ENCODE measurements at places on chromosomes 7 and 10. TPM values are rescaled to one million over a fixed set of nuclear protein-coding genes. Genes with fewer than 3 reads are reported as not detected.

- no peak for DNase-seq
Measured at GRCh38 chr10:115968236-115968635, 304.8 kb downstream of the GFRA1 start.

DNA sequence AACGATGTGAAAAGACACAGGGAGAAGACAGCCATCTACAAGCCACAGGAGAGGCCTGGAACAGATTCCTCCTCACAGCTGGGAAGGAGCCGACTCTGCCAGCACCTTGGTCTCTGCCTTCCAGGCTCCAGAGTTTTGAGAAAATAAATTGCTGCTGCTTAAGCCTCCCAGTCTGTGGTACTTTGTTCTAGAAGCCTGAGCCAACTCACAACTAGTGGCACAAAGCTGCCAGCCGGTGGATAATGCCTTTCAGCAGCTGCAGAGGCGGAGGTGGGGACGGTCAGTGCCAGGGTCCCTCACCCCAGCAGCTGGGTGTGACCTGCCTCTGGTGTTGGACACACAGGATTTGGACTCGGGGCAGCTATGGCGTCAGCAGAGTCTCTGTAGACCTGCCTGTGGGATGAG, 255.4 kb upstream of the PITRM1 start:
- DNase-seq = peak; percentile 67

GRCh38 chr10:73433538-73433867, at the start of gene MSS51:
Gene MSS51 (minus strand): TSS chr10:73433561. CDS start chr10:73428284, 5,277 bp downstream.
- no peak for DNase-seq

DNA sequence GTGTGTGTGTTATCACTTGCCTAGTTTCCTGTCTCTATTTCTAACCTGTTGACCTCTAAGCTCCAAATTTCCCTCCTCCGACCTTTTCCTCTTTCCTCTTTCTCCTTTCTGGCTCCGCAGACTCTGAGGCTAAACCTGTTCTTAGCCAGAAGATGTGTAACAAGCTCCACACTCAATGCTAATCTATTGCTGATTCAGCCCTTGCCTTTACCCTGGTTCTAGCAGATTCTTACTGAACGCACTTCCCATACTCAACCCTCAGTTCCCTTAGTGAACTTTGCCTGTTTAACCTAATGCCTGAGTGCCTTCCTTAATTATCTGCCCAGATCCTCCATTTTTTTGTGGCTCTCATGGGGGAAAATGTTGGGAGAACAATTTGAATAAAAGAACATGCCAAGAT, 30.0 kb upstream of the SGMS1 start:
- no peak for DNase-seq

DNA sequence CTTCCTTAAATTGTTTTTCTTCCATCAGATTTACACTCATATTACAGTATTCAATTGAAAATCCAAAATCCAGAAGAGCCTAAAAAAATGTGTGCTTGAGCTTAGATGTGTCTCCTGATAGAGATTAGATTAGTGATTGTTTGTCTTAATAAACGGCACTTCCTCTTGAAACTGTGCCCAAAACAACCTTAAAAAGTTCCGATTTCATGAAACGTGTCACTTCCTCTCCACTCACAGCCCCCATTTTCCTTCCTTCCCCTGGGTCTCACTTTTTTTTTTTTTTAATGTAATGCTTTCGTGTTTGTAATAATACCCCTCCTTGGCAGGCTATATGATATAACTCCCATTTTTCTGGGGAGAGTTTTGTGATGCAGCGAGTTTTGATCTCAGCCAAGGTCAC, 114.8 kb upstream of the ADO start:
- no peak for DNase-seq

DNA sequence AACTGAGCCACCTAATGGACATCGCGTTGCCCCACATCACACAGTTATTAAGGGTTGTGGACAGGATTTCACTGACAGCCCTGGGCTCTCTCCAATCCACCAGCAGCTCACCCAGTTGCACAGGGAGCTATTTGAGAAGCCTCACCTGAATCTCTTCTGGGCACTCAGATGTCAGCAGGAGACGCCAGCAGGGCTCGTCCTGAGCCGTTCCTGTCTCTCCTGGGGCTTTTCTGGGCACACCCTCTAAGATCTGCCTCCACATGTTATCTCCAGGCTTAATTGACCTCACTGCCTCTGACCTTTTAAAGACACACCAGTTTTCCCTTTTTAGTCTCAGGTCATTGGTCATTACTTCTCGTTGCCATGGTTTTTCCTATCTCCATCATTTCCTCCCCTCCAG, 63.0 kb downstream of the GRID1 start:
- no peak for DNase-seq

Gene CYP3A4
- 0.70 TPM for total RNA-seq

DNA sequence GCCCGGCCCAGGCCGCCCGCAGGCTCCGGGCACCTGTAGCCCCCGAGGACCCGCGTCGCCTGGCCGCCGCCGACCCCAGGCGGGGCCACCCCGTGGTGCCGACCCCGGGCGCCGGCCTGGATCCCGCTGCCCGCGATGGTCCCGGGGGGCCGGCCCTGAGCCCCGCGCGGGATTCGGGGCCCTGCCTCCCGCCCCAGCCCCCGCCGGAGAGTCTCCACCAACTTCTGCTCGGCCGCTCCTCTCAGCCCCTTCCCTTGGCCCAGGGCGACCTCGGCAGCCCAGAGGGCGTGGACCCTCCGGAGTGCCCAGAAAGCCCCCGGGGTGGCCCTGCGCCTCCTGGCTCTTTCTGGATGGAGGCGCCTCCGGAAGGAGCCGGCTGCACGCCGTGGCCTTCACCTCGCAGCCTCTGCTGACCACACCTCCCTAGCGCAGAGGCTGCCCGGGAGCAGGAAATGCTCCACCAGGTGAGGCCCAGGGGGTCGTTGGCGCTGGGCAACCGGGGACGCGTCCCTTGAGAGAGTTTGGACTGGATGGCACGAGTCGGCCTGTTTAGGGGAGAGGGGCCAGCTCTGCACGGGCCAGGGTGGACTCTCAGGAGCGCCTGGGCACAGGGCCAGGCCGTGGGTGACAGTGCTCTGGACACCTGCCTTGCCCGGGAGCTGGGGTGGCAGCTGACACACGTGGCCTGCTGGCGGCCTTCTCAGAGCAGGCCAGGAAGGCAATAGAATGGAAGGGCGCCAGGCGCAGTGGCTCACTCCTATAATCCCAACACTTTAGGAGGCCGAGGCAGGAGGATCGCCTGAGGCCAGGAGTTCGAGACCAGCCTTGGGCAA, 529 bp downstream of the ZNF853 start:
- no peak for DNase-seq

DNA sequence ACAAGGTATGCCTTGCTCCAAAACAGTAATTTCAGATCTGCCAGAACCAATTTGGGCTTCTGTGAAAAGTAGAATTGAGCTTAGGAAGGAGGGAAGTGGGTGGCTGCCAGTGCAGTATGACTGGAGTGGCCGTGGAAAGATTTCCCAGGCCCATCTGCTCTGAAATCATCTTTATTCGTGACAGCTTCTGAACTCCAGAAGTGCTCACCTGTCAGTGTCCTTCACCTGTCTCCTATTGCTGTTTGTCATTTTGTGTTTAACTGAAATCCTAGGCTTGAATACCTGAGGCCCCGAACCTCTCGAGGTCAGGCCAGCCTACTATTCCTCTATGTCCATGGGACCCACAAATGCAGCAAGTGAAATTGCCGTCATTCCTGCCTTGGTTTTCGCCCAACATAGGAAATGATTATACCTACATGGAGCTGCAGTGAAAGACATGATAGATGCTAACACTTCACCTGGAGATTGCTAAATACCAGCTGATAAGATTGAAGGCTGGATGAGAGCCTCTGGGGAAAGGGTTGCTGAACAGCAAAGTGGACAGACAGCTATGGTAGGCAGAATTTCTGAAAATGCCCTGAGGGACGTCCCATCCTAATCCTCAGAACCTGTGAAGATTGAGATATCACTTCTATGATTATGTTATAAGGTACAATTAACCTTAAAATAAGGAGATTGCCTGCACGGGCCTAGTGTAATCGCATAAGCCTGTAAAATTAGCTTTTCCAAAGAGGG, 82.1 kb downstream of the C1GALT1 start:
- DNase-seq = no peak

- no peak for DNase-seq
Measured at GRCh38 chr7:117338020-117338419, 15.2 kb upstream of the WNT2 start.

DNA sequence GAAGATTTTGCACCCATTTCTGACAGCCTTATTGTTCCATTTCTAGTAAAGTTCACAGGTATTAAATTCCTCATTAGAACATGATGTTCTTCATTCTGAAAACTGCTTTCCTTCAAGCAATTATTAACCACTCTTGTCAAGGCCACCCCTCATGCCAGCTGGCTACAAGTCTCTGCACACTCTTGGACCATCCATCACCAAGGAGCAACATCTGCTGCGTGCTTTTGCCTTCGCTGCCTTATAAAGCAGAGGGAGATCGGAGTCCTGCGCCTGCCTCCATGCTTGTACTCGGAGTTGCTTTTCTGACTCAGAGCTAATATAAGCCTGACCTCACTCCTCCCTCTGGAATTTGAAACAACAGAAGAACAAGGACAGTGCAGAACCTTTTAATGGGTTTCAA, 529.9 kb upstream of the DPP6 start:
- DNase-seq = no peak

DNA sequence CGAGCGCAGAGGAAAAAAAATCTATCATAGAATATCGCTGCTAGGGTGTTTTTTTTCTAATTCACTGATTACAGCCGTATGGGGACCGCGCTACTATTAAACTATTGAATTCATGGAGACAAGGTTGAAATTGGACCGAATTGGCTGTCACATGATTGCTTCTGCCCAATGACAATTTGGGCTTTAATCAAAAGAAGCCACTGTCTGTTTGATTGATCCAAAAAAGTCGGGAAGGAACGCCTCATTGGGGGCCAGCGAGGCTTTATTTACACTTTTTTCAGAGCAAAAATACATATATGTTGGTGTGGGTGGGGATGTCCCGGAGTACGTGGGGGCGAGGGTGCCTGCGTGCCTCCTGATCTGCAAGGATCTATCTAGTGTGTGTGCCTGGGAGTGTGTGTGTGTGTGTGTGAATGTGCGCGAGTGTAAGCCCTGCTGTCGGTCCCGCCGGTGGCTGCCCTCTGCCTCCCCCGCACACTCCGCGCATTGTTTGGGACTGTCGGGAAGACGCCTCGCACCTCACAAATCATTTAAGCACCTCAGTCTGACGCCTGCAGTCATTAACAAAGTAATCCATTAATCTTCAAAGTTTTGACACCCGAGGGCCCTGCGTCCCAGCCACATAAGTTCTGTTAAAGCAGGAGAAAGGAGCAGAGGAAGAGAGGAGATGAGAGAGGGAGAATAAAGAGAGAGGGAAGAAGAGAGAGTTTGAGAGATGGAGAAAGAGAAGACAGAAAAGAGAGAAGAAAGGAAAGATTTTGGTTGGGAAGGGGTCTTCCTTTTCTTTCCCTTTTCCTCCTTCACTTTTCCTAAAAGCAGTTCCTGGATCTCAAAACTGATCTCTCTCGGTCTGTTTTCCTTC, at the start of gene HOXA2:
Gene HOXA2, minus strand, starts transcription at position 103 of the 862 bp plus-strand sequence. CDS start 183 bp downstream, outside the sequence.
- no peak for DNase-seq

DNA sequence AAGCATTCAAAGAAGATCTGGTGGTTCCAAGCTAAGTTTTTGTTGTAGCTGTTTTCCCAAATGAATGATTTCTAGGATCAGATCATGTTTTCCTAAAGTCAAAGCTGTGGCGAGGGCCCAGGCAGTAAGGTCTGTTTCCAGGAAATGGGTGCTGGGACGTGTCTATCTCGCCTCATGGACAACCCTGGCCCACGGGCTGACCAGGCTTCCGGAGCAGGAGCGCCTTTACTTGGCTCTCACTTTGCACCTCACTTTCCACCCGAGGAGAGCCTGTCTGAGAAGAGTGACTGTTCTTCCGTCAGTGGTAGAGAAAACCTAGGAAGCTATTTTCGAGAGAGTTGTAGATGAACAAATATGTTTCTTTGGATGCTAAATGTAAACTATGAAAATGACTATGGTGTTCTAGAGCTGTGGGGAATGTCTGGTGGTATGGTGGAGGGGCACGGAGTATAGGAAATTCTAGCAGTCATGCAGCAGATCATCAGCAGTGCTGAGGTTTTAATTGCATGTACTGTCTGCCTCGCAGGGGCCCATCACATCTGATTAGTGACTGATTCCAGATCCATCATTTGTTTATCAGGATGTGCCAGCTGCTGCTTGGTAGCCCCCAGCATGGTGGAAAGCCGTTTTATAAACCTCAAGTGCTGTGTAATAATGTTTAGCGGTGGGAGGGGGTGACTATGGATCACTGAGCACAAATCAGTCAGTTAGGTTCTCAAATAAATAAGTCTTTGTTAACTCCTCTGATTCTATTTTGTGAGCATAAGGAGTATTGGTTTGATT, 66.6 kb downstream of the VWC2 start:
- DNase-seq = no peak

- DNase-seq = peak; percentile 77
Measured at GRCh38 chr10:79403441-79404230, 41.8 kb downstream of the ZCCHC24 start.

DNA sequence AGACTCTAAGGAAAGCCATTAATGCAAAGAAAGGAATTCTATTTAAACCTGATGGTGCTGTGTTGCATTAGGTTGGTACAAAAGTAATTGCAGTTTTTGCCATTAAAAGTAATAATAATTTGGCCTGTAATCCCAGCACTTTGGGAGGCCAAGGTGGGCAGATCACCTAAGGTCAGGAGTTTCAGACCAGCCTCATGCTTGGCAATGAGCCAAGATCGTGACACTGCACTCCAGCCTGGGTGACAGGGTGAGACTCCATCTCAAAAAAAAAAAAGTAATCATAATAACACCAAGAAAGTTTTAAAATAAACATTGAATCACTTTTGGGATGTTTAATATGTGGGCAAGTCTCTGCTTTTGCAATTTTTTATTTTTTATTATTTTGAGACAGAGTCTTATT, 107.3 kb upstream of the FRMD4A start:
- DNase-seq = no peak

GRCh38 chr7:4202954-4203353, 479.1 kb upstream of the FOXK1 start:
- no peak for DNase-seq

DNA sequence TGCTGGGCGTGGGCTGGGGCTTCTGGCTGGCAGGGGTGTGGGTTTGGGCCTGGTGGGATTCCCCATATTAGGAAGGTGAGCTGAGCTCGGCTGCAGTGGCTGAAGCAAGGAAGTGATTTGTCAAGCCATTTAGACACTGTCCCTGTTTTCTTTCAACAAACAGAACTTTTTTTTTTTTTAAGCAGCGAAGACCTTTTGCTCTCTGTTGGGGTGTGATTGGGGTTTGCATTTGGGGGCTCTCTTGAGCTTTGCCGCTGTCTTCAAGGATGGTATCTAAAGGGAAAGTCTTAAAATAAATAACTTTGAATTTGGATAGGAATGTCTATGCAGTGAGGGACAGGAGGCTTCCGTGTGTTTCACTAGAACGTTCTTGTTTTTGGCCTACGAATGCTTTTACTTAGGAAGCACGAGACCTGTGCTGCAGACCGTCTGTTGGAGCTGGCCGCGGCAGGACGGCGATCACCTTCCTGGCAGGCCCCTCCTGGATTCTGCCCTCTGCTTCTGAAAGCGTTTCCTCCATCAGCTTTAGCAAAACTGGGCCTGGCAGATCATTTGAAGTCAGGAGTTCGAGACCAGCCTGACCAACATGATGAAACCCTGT, 43.9 kb downstream of the FOXK1 start:
- DNase-seq = no peak

DNA sequence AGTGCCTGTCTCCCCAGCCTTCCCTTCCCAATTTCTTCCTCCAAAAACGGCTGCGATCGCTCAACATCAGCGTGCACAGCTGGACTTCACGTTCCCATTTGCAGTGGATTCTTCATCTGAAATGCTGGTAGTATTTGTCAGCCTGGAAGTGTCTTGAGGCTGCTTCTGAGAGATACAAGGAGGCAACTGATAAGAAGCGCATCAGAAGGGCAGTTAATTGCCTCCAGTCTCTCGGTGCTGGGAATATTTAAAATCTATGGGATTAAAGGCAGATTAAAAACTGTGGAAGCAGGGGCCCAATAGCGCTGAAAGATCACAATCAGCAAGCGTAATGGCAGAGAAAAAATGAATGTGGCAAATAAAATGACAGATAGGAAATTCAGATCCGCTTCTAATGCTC, 450.0 kb downstream of the GATA3 start:
- no peak for DNase-seq
